ENCODE measurements at places on chromosomes 12 and 14. TPM values are rescaled to one million over a fixed set of nuclear protein-coding genes. Genes with fewer than 3 reads are reported as not detected.

- DNase-seq = no peak
Observed at GRCh38 chr14:89851106-89851505, 103.4 kb downstream of the EFCAB11 start.

GRCh38 chr12:6894321-6894720, 10.3 kb upstream of the LRRC23 start:
- no peak for DNase-seq

GRCh38 chr12:21384261-21384660, 11.6 kb downstream of the IAPP start:
- no peak for DNase-seq

- DNase-seq = no peak
Observed at GRCh38 chr12:65055859-65056258, 65.2 kb downstream of the WIF1 start.

DNA sequence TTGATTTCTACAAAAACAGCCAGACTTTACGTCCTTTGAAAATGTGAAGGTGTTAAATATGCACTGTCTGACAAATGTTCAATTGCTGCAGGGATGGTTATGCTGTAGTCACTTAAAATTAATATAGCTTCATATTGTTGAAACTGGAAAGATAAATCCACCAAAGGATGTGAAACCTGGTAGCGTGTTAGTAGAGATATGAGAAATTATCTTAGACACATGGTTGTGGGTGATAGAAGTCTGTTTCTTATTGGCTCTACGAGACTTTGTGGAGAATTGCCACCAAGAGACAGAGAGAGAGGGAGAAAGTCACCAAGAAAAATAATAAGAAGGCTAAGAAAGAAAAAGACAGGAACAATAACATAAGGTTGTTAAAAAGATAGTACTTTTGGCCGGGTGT, 2.6 kb upstream of the CAPRIN2 start:
- DNase-seq = no peak

DNA sequence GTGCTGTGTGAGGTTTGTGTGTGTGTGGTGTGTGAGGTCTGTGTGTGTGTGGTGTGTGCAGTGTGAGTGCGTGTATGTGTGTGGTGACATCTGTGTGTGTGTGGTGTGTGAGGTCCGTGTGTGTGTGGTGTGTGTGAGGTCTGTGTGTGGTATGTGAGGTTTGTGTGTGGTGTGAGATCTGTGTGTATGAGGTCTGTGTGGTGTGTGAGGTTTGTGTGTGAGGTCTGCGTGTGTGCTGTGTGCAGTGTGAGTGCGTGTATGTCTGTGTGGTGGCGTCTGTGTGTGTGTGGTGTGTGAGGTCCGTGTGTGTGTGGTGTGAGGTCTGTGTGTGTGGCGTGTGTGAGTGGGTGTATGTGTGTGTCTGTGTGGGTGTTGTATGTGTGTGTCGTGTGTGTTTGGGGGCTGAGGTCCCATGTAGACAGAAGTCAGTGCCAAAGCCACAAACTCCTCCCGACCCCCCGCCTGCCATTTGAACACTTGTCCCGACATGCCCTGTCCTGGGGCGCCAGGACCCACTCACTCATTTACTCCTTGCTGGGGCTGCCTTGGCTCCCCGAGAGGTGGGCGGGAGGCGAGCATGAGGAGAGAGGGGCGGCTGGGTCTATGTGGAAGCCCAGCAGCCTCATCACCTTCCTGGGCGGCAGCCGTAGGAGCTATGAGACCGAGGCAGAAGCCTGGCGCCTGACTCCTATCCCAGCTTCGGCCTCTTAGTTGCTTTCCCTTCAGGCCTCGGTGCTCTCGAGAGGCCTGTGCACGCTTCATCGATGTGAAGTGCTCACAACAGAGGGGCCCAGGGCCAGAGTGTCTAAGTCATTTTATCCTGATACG, 20.5 kb downstream of the RILPL1 start:
- DNase-seq = no peak

- no peak for DNase-seq
Observed at GRCh38 chr12:40106202-40106533, 287 bp upstream of the SLC2A13 start.

The HCAR1 gene
- polyA plus RNA-seq = not detected

The KRT75 gene
- not detected for polyA plus RNA-seq

The GALNT8 gene
- 3.4 TPM for polyA plus RNA-seq

DNA sequence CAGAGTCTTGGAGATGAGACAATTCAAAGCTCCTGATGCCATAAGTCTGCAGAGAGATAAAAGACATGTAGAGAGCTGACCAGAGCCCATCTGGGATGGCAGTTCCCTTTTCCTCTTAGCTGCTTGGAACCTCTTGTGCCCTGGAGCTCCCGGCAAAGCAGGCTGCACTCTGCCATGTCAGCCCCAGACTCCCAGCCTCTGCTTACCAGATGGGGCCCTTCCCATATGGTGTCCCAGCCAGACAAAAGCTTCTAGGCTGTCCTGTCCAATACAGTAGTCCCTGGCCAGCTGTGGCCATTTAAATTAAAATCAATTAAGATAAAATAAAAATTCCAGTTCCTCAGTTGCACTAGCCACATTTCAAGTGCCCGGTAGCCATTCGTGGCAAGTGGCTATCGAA, 303.9 kb downstream of the TTC6 start:
- no peak for DNase-seq

- no peak for DNase-seq
Observed at GRCh38 chr12:123268850-123269249, 2.8 kb downstream of the CDK2AP1 start.

DNA sequence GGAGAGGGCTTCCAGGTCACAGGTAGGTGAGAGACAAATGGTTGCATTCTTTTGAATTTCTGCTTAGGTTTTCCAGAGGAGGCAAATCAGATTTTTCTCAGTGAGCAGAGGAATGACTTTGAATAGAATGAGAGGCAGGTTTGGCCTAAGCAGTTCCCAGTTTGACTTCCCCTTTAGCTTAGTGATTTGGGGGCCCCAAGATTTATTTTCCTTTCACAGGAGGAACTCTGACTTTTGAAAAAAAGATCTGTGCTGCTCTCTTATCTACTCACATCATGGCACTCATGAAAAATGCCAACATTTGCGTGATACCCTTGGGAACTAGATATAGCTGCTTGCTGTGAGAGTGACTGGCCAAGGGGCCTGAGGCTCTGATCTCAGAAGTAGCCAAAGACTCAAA, 58.0 kb upstream of the EVL start:
- DNase-seq = no peak

DNA sequence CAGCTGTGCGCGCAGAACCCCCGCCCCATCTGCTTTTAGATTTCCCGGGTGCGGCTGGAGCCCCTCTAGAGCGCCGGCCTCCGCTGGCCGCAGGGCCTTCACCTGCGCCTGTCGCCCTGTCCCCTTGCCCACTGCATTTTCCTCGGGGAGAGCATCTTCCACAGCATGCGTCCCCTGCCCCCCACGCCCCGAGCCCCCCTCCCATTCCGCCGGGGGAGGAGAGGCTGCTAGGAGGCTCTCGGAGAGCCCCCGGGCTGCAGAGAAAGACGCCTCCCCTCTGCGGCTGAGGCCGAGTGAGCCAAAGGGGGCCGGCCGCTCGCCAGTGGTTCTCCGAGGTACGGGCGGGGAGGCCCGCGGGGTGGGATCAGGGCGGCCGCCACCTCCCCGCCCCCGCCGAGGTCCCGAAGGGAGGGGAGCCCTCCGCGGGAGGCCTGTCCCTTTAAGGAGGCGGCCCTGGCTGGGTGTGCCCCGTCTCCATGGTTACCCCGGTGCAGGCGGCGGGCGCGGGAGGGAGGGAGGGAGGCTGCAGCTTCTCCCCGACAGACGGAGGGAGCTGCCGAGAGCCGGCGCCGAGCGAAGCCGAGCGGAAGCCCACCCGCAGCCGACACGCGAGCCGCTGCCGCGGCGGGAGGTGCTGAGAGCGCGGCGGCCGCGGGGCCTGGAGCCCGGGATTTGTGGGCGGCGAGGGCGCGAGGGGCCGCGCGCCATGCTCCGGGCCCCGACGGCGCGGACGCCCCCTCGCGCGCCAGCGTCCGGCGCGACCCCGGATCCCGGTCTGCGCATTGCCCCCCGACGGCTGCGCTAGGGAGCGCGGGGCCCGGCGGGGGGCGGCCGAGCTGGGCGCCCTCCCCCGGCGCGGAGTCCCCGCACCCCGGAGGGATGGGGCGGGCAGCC, at the start of gene KCNH3:
Gene KCNH3 (plus strand): TSS at position 521 of the 894 bp plus-strand sequence. CDS start 387 bp downstream, outside the sequence.
- peak; percentile 87 for DNase-seq

- DNase-seq = no peak
Observed at GRCh38 chr14:82047777-82048470, 514.3 kb upstream of the SEL1L start.

- no peak for DNase-seq
Observed at GRCh38 chr14:101001311-101002069, 98.0 kb upstream of the RTL1 start.

DNA sequence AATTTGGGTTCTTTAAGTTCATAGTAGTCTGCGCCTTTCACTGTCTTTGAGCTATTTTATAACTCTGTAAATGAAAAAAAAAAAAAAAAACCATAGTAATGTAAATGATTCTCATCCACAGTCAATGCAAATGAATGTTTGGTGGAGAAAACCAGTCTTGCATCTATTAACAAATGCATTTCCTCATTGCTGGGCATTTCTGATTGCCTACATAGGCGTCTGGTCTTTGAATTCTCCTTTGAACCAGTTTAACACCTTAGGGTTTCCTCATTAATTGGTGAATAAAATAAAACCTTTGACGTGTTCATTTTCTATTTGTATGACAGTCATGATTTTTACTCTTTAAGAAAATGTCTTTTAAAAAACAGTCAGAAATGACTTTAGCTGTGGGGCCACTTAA, 114.8 kb downstream of the C12orf75 start:
- DNase-seq = no peak

The EML1 gene
- not detected for polyA plus RNA-seq

DNA sequence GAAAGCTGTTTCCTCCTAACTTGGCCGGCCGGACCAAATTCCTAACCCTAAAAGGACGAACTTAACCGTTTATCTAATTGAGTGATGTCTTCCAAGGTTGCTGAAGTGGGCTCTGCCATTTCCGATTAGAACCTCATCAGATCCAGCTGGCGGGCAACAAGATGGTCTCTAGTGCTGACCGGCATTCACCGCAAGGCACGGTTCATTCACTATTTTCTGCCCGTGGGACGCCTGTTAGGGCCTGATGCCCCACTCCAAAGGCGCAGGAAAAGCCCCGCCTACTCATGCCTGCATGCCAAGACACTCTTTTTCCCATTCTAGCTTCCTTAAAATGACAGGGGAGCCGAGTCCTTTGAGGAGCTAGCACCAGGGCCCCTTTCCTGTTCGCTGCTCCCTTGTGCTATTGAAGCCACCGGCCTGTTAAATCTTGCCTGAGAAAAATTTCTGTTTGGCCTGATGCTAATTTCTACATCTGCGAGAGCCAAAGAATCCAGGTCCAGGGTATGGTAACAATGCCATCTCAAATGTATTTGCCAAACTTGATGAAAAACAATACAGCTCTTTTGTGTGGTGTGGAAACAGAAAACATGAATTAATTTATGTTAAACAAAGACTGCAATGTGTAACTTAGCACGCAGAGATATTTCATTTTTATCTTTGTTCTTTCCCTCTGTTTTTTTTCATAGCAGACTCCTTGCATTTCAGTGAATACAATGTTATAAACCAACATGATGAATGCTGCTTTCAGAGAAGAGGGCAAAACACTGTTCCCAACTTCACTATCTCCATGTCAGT, 1071.2 kb upstream of the USP15 start:
- no peak for DNase-seq

The LHX5 gene
- not detected for polyA plus RNA-seq

GRCh38 chr12:130421896-130422295, 84.2 kb downstream of the PIWIL1 start:
- no peak for DNase-seq

- DNase-seq = no peak
Observed at GRCh38 chr12:111775205-111776193, 8.8 kb downstream of the ALDH2 start.

The SLC2A3 gene
- 275 TPM for polyA plus RNA-seq

GRCh38 chr14:60632777-60633176, 16.5 kb downstream of the SIX1 start:
- DNase-seq = no peak

The KLRD1 gene
- polyA plus RNA-seq = 0.50 TPM

- no peak for DNase-seq
Observed at GRCh38 chr14:82067221-82067875, 533.7 kb upstream of the SEL1L start.

DNA sequence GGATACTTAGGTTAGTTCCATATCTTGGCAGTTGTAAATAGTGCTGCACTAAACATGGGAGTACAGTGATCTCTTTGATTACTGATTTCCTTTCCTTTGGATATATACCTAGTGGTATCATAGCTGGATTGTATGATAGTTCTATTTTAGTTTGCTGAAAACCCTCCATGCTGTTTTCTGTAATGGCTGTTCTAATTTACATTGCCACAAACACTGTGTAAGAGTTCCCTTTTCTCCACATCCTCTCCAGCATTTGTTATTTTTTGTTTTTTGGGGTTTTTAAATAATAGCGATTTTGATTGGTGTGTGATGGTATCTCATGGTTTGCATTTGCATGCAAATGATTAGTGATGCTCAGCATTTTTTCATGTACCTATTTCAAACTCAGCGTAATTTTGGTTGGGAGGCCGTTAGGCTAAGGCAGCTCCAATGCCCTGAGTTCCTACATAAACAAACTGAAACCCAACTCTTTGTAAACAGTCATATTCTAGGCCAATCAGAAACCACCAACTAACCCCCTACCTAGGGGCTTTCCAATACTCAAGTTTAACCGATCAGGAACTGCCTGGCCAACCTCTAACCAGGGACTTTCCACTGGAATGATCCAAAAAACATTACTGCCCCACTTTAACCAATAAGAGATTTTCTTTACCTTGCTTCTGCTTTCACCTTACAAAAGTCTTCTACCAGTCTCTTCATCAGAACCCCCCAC, 171.6 kb downstream of the FBXL14 start:
- peak; percentile 16 for DNase-seq

DNA sequence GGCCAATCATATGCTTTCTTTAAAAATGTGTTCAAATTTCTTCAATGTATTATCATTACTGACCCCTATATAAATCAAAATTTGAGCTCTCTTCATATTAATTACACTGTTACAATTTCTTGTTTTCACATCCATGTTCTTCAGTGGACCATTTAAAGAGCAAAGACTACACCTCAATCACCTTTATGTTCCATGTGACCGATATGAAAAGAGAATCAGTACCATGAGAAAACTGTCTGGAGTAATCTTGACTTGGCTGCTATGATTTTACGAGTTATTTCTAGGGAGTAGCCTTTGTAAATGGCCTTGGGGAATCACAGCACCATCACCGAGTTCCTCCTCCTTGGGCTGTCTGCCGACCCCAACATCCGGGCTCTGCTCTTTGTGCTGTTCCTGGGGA, at the start of gene OR8S1:
Gene OR8S1 (plus strand): TSS at position 301 of the 400 bp plus-strand sequence. CDS start 0 bp downstream, at position 301.
- no peak for DNase-seq

Measured in CD4-positive, alpha-beta memory T cell (primary cell).